Activated CD4-positive, alpha-beta memory T cell treated with anti-CD3 and anti-CD28 coated beads for 36 hours (primary cell): ENCODE measurements at places on chromosomes 3 and 15. TPM values are rescaled to one million over a fixed set of nuclear protein-coding genes. Genes with fewer than 3 reads are reported as not detected.

GRCh38 chr3:10703875-10704274, 112.2 kb upstream of the SLC6A11 start:
- DNase-seq: peak; percentile 18

- DNase-seq: peak; percentile 4
These were observed 59.0 kb downstream of the SCN5A start for GRCh38 chr3:38590521-38590920.

DNA sequence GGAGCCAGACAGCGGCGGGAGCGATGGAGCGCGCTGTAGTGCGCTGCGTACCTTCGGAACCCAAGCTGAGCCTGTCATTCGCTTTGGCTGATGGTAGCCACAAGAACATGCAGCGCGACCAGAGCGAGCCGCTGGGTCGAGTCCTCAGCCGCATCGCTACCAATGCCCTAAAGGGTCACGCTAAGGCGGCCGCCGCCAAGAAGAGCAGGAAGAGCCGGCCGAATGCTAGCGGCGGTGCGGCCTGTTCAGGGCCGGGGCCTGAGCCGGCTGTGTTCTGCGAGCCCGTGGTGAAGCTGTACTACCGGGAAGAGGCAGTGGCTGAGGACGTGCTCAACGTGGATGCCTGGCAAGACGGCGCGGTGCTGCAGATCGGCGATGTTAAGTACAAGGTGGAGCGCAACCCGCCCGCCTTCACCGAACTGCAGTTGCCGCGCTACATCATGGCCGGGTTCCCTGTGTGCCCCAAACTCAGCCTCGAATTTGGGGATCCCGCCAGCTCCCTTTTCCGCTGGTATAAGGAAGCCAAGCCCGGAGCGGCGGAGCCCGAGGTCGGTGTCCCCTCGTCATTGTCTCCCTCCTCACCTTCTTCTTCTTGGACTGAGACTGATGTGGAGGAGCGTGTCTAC, 498 bp downstream of the PDE12 start:
- peak; percentile 45 for DNase-seq

DNA sequence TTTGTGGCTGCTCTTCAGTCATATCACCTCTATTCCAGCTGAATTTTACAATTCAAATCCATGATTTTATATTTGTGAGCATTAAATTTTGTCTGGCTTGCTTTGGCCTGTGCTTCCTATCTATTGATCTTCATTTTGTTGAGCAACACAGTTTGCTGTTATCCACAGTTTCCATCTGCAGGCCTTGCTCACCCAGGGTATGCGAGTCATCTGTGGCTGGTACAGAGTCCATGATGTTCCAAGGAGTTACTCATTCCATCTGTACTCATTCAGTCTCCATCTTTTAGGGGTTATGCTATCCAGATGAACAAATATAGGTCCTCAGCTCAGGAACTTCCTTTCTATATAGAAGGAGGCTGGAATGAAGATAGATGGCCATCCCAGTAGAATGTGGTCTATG, 70.1 kb upstream of the CCK start:
- DNase-seq: no peak

Gene NPAP1
- total RNA-seq: not detected

DNA sequence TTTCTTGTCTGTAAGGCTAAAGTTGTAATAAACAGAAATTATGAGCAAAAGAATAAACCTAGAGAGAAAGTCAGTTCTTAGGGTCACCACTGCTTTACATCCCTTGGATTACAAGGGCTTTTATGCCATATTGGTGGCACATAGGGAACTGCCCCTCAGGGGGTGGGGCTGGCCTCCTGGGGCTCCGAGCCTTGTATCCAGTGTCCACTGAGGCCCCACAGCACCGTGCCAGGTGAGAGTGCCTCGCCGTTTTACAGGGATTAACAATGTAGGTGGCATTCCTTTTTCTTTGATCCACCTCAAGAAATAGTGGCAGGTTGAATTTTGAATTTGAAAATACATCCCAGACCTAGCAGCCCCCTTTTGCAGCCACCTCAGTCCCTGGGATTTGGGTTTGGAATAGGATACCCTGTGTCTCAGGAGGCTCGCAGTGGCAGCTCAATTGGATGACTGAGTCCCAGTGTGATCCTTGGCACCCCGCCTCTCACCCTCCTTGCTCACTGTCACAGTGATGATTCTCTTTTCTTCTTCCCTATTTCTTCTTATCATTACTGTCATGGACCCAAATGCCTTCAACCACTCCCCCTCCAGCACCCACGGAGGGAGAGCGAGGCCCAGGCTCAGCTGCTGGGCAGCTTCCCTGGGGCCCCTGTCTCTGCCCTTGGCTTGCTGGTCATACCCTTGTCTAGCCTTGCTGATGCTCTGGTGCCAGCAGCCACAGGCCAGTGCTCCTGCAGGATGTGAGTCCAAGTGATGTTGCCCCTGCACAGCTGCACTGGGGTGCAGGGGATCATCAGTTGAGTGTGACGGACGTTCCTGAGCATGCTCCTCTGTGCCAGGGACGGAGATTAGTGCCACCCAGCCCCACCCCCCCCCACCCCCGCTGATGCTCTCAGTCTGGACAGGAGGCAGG, 137.9 kb downstream of the DNAJB8 start:
- no peak for DNase-seq

- DNase-seq: no peak
These were observed 69.1 kb downstream of the GREM1 start for GRCh38 chr15:32786906-32787305.

Gene SLC28A2
- total RNA-seq: not detected

DNA sequence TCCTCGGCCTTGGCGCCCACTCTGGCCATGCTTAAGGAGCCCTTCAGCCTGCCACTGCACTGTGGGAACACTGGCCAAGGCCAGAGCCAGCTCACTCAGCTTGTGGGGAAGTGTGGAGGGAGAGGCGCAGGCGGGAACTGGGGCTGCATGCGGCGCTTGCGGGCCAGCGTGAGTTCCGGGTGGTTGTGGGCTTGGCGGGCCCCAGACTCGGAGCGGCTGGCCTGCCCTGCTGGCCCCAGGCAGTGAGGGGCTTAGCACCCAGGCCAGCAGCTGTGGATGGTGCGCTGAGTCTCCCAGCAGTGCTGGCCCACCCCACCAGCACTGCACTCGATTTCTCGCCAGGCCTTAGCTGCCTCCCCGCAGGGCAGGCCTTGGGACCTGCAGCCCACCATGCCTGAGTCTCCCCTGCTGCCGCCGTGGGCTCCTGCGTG, 13.1 kb upstream of the UBP1 start:
- DNase-seq: no peak

Gene ITGB5
- total RNA-seq: 0.52 TPM

DNA sequence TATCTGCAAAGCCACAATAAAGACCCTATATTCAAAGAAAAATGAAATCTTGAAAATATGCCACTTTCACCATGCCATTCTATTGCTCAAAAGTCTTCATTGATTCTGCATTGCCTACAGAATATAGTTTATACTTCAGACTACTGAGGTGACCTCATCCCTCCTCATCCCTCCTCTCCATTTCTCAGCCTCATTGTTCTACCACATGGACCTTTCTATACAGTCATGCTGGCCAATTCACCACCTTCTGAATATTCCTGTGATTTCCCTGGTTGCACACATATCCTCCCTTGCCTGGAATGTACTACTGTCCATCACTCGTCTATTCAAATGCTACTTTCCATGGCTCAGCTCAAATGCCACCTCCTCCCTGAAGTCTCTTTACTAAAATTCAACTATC, 3.5 kb upstream of the COL8A1 start:
- DNase-seq: no peak

DNA sequence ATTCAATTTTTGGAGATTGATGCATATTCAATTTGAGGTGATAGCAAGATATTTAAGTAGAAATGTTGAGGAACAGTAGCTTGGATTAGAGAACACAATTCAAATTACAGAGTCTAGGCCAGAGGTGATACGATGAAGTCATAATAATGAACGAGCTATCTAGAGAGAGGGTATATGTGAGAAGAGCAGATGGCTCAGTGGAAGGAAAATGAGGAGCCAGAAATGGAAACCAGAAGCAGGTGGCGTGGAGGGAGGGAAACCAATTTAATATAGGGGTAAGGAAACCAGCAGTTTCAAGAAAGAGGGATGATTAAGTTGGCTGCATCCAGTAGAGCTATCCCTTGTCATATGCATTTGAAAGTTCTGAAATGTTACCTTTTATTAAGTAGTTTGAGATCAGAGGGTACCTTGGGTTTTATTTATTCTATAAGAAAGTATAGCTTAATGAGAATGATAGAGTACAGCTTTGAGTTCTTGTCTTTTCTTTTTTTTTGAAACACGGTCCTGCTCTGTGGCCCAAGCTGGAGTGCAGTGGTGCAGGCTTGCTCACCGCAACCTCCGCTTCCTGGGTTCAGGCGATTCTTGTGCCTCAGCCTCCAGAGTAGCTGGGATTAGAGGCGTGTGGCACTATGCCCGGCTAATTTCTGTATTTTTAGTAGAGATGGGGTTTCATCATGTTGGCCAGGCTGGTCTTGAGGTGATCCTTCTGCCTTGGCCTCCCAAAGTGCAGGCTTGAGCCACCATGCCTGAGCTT, 22.1 kb downstream of the NCK1 start:
- DNase-seq: no peak

- DNase-seq: no peak
These were observed 9.4 kb upstream of the ERC2 start for GRCh38 chr3:56477646-56478045.

GRCh38 chr3:15578289-15578867, 23.0 kb downstream of the HACL1 start:
- no peak for DNase-seq

GRCh38 chr3:134665243-134665642, 14.4 kb upstream of the KY start:
- DNase-seq: no peak

GRCh38 chr3:57983734-57984518, 24.3 kb upstream of the FLNB start:
- peak; percentile 81 for DNase-seq

DNA sequence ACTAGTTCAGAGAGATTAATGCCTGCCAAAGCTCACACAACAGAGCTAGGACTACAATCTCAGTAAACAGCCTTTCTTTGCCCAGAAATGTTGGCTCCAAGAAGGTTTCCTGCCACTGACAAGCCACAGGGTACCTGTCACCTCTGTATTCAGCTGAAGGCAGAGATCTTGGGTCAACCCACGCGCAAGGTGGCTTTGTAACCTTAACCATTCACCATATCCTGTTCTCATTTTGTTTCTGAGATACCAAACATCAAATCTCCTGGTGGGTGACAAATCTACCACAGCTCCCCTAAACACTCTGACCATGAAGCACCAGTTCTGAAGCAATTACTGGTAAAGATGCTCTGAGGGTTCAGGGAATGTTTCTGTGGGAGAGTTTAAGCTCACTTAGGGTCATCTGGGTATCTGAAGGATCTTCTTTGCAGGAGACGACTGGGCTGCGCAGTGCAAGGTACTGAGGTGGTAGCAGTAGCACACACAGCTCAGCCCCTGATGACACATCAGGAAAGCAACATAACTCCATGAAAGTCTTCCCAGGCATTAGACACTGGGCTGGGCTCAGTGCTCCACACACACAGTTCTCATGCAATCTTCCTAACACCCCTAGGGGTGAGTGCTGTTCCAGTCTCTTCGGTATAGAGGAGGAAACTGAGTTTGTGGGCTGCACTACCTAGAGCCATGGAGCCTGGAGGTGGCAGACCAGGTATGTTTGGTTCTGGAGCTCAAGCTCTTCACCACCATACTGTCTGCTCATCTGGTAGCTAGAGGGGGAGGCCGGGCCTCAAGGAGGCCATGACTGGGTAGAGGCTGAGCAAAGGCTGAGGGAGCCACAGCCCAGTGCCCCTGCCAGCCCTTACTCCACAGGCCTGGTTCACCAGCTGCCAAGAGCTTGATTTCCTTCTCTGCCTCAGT, 7.7 kb downstream of the CXCR6 start:
- DNase-seq: peak; percentile 85

DNA sequence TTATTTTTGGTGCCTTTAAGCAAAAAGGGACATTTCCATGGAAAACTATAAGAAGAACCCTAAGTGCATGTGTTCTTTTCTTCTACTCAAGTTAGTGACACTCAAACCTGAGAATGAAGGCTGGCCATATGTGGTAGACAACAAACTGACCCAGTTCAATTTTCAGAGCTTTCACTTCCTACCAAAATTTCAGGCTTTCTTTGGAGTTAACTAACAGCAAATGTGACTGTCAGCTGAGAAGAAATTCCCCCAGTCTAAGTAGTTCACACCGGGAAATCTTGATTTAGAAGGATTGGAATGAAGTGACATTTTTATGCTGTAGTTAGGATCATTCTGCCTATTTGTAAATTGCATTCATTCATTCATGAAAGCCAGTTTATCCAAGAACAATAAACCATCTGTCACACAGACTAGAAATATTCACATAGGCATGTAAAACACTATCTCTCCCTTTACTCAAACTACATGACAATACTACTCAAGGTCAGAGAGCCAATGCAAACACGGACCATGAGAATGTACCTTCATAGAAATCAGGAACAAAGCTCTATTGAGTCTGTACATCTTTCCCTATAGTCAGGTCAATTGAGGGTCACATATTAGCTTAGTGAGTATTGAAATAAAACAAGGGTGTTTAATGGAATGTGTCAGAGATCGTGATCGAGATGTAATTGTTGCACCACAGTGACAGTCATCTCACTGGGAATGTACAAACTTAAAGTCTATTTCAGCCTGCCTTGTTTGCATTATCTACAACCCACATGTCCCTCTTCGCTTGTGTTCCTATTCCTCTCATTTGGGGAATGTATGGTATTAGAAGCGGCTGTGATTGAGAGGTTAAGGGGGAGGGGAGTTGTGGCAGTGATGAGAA, 113.8 kb upstream of the TGFBR2 start:
- no peak for DNase-seq

DNA sequence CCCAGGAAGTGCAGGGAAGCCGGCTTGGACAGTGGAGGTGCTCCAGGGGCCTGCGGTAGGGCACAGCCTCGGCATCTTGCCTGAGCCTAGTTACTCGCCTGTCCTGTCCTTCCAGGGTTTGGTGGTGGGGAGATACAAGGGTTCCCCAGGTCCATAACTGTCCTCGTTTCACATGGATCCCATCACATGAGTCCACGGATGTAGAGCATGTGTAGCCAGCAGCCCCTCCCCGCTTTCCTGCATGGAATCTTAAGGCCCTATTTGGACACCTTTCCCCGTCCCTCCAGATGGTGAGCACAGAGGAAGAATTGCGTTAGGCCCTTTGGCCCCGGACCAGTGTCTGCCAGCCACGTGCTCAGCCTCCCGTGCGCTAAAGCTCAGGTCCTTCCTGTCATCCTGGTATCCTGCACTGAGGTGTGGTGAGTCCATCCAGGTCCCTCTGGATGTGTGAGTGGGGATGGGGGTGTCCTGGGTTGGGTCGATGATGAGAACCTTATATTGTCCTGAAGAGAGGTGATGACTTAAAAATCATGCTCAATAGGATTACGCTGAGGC, 230.4 kb downstream of the SNRPN start:
- DNase-seq: no peak

Gene AHSG
- not detected for total RNA-seq

- DNase-seq: no peak
These were observed 63.3 kb upstream of the ARHGEF3 start for GRCh38 chr3:56864918-56865524.

Gene POMGNT2
- 7.3 TPM for total RNA-seq

Gene RHCG
- not detected for total RNA-seq

GRCh38 chr3:191298846-191299245, 30.3 kb upstream of the CCDC50 start:
- DNase-seq: no peak

Gene QRICH1
- 124 TPM for total RNA-seq

Gene LXN
- 8.1 TPM for total RNA-seq

Gene ESYT3
- total RNA-seq: 0.17 TPM

Gene FRMD5
- 0.24 TPM for total RNA-seq

- no peak for DNase-seq
These were observed 25.9 kb downstream of the SNX33 start for GRCh38 chr15:75673426-75674235.

- DNase-seq: no peak
These were observed 7.5 kb downstream of the EPHB1 start for GRCh38 chr3:134802428-134803050.

Gene ZNF502
- total RNA-seq: 0.69 TPM
